ENCODE measurements at places on chromosomes 6 and 20.

DNA sequence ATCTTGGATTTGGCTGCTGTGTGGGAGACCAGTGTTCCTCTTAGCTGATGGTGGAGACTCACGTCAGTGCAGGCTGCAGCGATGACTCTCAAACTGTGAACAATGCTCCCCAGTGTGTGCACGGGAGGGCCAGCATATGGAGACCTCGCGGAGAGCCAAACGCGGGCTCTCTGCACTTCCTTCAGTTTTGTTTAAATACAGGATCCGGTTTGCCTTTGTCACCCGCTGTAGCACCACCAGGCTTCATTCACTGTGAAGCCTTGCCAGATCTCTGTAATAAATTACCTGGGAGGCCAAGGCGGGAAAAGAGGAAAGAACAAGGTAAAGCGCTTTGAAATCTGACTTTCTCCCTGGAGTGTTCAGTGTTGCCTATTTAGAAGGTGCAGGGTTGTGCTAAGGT, 30.7 kb upstream of the TMEM14A start:
- DNase-seq, result peak; percentile 37

DNA sequence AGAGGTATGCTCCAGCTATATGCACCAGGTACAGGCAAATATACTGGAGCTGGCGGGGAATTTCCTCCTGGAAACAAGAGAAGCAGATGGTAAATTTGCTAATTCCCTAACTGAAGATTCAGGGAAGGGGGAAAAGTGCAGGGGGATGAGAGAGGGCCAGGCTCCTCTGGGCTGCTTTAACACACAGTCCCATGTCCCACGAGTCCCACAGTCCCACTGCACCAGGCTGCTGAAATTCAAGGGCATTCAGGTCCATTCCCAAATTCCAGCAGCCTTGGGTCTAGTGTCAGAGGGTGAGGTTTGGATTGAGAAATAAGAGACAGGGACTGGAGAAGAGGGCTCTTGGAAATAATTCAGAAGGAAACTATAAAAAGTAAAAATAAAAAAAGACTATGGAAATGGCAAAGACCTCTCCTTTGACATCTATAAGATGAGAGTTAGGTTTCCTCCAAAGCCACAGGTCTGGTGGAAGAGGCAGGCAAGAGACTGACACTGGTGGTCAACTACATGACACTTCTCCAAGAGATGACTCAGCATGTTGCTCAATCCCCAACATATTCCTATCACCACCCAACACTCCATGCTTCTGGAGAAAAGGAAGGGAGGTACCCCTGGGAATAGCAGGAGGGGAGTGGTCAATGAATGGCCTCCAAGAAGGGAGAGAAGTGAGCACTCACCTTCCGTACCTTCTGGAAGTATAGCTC, 69.2 kb downstream of the TRAM2 start:
- no peak for DNase-seq

GRCh38 chr6:148564494-148565035, 182.3 kb upstream of the UST start:
- no peak for DNase-seq

DNA sequence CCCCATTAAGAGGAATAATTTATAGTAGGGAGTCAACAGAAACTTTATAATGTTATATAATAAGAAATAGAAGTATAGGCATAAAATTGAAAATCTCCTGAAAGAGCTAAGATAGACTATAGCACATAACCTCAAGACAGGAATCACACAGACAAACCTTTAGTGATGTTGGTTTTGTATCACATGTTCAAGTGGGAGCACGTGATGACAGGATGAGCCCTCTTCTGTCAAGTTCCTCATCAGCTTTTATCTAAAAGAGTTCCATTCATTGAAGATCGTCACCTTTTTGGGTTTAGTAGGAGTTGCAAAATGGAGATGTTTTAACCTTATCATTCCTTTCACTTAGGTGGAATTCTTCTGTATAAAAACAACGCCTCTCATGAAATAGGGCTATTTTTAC, 127.0 kb downstream of the MCHR2 start:
- no peak for DNase-seq

GRCh38 chr6:121879149-121879548, 443.7 kb downstream of the GJA1 start:
- no peak for DNase-seq

DNA sequence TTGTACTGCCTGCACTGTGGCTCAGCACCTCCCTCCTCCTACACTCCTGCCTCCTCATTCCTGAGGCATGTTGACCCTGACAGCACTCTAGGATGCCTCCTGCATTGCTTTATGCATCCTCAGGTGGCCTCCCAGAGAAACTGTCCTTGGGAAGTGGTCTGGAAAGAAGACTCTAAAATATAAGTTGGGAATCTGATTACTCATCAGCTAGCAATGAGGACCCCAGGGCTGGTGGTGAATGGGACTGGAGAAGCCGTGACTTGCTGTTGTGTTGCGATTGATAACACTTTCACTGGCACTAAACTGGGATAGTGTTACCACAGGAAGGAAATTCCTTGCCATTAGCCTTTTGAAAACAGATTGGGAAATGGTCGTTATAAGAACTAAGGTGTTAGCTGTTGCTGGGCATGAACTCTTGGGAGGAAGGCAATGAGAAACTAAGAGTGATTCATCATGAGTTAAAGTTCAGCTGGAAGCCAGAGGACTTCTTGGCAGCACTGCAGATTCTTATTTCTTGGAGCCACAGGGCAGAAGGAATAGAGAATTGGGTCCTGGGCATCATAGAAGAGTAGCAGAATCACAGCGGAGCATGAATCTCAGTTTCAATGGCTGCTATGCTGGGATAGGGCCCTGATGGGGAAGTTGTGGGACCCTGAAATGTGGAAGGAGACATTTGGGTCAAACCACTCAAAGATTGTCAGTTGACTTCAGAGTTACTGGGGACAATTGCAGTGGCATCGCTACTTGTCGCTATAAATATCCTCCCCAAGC, 10.1 kb upstream of the SIRPD start:
- DNase-seq, result peak; percentile 39

DNA sequence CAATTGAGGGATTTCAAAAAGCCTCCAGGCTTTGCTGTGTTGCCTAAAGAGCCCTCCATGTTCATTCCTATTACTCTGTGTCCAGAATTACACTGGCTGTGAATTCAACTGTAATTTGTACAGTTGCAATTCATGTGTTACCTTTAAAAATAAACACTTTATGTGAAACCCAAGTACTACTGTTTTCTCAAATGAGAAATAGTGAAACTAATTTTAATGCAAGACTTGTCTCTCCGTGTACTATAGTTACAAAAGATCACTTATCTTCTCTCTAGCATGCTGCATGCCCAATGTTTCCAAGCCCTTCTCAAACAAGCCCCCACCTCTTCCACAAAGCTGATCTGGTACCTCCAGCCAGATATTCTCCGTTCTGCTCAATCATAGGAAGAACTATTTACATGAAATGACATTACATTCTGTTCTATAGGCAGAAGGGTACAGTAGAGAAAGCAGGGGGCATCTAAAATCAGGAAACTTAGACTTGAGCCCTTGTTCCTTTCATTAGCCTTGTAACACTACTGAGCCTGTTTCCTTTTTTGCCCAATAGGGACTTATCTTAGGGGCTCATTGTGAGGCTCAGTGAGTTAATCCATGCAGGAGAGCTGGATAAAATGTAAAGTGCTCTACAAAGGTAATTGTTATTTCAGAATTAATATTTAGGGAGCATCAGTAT, 12.3 kb upstream of the COL9A1 start:
- no peak for DNase-seq

- DNase-seq, result no peak
These were observed 37.2 kb upstream of the CALHM6 start for GRCh38 chr6:116424001-116424400.

DNA sequence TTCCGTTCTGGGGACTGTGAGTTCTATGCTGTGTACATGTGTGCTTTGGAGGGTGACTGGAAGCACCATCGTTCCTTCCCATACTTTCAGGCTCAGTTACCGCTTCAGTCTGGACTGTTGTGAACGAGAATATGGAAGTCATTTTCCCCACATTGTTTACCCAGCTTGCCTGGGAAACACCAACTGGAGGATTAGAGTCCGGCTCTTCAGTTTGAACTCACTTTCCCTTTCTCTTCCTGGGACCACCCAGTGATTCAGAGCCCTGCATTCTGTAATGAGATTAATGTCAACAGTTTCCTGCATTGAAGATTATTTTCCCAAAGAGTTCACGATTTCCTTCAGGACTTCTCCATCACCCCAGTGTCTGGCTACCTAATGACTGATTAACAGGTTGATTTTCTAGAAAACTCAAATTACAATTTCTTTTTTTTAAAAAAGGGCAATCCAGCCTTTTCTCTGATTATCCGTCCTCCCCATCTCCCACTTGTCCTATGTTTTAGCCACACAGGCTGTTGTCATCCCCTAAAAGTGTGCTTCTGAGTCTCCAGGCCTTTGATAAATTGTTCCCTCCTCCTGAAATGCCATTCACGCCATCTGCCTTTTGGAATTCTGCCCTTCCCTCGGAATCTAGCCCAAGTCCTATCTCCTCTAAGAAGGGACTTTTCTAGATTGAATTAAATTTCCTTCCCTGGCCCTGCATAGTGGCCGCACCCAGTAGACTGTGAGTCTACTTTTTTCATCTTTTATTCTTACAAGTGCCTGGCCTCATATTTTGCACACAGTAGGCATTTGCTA, 3.3 kb upstream of the TAGAP start:
- DNase-seq, result no peak

- no peak for DNase-seq
These were observed 93.7 kb downstream of the PLG start for GRCh38 chr6:160795721-160796120.

GRCh38 chr20:62127799-62128198, 5.5 kb downstream of the LSM14B start:
- DNase-seq, result no peak

DNA sequence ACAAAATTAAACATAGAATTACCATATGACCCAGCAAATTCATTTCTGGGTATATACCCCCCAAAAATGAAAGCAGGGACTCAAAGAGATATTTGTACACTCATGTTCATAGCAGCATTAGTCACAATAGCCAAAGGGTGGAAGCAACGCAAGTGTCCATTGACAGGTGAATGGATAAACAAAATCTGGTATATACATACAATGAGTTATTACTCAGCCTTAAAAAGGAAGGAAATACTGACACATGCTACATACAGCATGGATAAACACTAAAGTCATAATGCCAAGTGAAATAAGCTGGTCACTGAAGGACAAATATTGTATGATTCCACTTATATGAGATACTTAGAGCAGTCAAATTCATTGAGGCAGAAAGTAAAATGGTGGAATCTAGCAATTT, 5.3 kb upstream of the STX11 start:
- DNase-seq, result no peak

- no peak for DNase-seq
These were observed 202.6 kb downstream of the SIM1 start for GRCh38 chr6:100262086-100262485.

GRCh38 chr20:3141757-3142156, 17.9 kb downstream of the FASTKD5 start:
- DNase-seq, result no peak

DNA sequence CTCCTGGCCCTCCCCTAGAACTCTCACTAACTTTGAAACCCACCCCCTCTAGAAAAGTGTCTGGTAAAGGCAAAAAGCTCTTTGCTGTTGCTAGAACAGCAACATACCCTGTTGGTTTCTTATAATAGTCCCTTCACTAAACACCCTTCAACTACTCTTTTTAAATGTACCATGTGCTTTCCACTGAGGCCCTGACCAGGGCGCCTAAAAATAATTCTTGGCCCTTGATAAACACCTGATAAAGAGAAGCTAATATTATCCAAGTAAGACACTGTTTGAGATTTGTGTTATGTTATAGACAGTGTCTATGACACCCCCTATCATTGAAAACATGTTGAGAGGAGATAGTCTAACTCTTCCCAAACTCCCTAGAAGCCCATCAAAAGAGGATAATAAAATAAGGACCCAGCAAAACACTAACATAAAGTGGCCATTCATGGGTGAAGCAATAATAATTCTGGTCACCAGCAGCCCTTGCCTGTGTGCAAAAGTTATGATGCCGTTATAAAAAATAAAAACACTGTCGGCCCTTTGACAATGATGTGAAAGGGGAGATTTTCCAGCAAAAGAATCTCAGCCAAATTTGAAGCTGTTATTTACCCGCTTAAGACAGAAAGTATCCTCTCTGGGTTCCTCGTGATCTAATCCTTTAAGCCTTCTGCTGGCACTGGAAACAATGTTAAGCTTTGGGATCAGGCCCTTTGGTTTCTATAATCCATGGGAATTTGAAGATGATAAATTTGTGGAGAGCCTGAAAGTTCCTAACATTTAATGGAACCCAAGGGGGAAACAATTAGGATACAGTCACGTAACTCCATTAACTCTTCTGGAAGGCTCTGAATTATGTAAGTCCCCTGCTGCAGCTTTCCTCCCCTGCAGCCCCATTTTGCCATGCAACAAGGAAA, 122.6 kb upstream of the PLCB4 start:
- DNase-seq, result no peak

GRCh38 chr20:33000802-33001466, 3.3 kb downstream of the SUN5 start:
- no peak for DNase-seq

GRCh38 chr20:29472606-29473005, 1784.9 kb upstream of the DEFB115 start:
- no peak for DNase-seq

GRCh38 chr6:159059141-159059540, 14.3 kb upstream of the TAGAP start:
- DNase-seq, result no peak

- no peak for DNase-seq
These were observed 34.3 kb upstream of the TCF21 start for GRCh38 chr6:133854364-133855275.

DNA sequence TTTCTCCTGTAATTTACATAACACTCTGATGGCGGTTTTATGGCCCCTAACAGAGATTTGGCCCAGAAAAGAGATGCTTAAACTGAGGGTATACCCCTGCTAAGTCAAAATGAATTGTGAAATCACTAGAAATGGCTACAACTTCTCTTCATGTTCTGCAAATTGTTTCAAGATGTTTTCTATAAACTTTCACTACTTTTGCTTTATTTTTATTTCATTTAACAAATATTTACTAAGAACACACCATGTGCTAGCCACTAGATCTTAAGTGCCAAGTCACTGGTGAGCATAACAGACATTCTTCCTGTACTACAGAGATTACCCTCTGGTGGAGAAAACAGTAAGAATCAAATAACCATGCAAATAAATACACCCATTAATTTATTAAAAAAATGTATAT, 87.6 kb downstream of the KCNQ5 start:
- no peak for DNase-seq

- no peak for DNase-seq
These were observed 17.0 kb upstream of the RPS6KA2 start for GRCh38 chr6:166643891-166644590.

GRCh38 chr6:151551223-151551857, 57.5 kb downstream of the CCDC170 start:
- peak; percentile 95 for DNase-seq

GRCh38 chr20:9392892-9393857, 121.2 kb upstream of the LAMP5 start:
- peak; percentile 59 for DNase-seq

GRCh38 chr6:39093149-39093708, 21.8 kb downstream of the SAYSD1 start:
- no peak for DNase-seq

DNA sequence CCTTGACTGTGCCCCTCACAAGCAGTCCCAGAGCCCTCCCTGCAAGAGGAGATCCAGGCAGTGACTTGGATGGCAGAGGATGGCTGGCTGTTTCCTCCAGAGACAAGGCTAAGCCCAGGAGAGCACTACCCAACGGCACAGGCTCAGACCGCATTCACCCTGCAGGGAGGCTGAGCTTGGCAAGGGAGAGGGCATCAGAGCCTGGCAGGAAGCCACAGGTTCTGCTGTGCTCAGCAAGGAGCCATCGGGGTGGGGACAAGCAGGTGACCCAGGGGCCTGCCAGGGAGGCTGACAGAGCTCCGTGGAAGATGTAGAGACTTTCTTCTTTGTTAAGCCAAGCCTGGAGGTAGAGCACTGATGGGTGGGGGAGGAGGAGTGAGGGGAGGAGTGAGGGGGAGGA, 159.2 kb upstream of the CST7 start:
- DNase-seq, result no peak
